ENCODE measurements at places on chromosomes 5 and 9.

DNA sequence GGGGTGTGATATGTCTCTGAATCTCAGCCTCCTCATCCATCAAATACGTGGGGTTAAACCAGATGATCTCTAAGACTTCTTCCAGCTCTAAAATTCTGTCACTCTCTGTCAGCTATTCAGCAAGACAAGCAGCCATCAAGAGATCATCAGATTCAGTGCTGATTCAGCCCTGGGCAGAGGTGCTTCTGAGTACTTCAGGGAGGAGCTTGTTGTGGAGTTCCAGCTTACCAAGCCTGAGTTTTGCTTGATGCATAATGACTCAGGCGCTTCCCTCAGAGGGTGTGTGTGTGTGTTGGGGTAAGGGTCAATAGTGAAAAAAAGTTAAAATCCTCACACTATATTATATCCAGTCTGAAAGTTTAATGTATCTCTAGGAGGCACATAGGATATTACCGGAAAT lies 29.6 kb upstream of the TAF1L start:
- no peak for DNase-seq

DNA sequence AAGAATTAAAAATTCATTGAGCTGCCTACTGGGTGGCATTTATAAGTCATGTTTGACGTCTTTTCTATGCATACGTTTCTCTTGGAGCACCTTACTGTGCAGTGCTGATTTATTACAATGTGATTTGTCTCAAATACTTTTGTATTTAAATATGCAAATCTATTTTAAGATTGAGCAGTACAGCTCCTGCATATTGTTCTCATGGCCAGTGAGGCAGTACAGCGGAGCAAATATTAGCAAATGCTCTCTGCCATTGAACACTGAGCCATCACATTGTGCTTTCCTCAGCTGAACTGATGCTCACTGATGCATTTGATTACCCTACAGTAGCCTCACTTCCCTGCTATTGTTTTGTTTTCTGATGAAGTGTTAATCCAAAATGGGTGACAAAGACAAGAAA lies 149.6 kb downstream of the HTR1A start:
- DNase-seq, result no peak

- DNase-seq, result no peak
These were observed 280.4 kb upstream of the PTGER4 start for GRCh38 chr5:40399349-40399748.

DNA sequence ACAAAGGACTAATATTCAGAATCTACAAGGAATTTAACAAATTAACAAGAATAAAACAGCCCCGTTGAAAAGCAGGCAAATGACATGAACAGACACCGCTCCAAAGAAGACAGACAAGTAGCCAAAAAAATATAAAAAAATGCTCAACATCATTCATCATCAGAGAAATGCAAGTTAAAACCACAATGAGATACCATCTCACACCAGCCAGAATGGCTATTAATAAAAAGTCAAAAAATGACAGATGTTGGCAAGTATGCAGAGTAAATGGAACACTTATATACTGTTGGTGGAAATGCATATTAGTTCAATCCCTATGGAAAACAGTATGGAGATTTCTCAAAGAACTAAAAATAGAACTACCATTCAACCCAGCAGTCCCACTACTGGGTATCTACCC lies 302.7 kb upstream of the RGMB start:
- DNase-seq, result no peak

DNA sequence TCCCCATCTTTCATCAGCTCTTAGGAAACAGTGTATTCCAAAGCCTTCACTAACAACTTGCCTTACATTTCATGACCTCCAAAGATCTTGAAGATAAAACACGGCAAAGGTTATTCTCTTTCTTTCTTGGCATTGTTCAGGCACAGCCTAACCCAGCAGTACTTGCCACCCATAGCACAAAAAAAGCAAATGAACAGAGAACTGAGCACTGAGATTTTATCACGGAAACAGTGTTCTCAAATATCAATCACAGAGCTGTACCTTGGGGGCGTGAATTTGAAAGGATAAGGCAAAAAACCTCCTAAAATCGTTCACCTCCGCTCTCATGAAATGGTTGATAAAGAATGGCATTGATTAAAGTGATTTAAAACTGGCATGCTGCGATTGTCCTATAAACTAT lies 16.9 kb upstream of the KCNV2 start:
- no peak for DNase-seq

- no peak for DNase-seq
These were observed 491.6 kb downstream of the SEMA5A start for GRCh38 chr5:9054322-9054721.

GRCh38 chr9:34675048-34675714 lies 12.7 kb upstream of the CCL27 start:
- DNase-seq, result peak; percentile 64

DNA sequence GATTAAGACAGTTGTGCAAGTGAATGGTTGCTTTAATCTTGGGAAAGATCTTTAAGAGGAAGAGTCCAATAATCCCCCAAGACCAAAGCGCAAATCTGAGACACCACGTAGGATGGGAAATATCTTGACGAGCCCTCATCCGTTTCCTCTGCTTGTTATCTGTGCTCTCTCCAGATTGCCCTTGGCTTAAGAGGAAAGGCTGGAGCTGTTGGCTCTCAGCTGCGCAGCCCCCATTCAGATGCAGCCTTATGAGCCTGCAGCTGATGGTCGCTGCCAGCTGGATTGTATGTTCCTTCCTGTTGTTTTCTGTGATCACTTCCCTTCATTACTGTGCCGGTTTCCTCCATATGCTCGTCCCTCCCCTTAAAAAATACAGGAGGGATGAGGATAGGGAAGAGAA lies 47.7 kb downstream of the PWWP2A start:
- DNase-seq, result no peak

GRCh38 chr5:150401376-150402228 lies 11.1 kb downstream of the CD74 start:
- no peak for DNase-seq

DNA sequence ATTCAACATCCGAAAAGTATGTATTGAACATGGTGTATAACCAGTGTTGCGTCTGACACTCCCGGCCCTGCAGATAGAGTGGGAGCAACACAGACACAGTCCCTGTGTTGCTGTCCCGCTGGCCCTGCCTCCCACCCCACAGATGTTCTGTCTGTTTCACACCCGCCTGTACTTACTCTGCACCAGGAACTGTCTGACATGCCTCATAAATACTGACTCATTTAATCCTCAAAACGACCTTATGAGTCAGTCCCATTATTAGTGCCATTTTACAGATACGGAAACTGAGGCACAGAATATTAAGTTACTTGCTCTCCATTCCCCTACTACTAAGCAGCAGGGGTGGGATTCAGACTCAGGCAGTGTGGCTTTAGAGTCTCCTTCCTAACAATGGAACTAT lies 109.8 kb upstream of the NFIL3 start:
- DNase-seq, result no peak

- DNase-seq, result peak; percentile 58
These were observed 1499.0 kb downstream of the EFNA5 start for GRCh38 chr5:106171708-106172107.

- DNase-seq, result no peak
These were observed 7.8 kb downstream of the ECSCR start for GRCh38 chr5:139454568-139455290.

GRCh38 chr9:72509053-72509452 lies 12.4 kb upstream of the TMC1 start:
- peak; percentile 29 for DNase-seq

DNA sequence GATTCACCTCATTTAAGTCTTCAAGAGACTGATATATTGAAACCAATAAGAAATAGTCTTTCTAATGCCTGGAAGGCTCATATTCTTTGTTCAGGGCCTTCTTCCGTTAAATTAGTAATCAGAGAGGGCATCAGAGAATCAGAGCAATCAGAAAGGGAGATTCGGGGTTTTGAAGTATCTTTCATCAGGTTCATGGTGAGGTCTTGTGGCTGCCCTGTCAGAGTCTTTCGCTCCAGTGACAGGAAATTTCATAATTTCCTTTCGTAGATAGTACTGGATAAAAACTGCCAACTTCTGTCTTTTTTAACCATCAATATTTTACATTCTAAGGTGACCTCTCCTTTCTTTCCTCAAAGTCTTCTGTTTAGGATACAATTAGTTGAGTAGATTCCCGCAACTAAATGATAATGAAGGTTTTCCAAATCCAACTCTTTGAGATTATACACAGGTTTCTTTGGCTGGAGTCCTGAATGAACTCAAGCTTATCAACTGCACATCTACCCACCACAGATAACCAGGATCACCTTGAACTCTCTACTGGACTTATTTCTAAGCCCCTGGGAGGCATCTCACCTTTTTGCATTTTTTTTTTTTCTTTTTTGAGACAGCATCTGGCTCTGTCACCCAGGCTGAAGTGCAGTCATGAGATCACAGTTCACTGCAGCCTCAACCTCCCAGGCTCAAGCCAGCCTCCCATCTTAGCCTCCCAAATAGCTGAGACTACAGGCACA lies 5.5 kb downstream of the IL31RA start:
- DNase-seq, result no peak

GRCh38 chr9:93962561-93963440 lies 7.6 kb upstream of the BARX1 start:
- DNase-seq, result peak; percentile 87

GRCh38 chr5:175677571-175677970 lies 19.7 kb downstream of the HRH2 start:
- no peak for DNase-seq

DNA sequence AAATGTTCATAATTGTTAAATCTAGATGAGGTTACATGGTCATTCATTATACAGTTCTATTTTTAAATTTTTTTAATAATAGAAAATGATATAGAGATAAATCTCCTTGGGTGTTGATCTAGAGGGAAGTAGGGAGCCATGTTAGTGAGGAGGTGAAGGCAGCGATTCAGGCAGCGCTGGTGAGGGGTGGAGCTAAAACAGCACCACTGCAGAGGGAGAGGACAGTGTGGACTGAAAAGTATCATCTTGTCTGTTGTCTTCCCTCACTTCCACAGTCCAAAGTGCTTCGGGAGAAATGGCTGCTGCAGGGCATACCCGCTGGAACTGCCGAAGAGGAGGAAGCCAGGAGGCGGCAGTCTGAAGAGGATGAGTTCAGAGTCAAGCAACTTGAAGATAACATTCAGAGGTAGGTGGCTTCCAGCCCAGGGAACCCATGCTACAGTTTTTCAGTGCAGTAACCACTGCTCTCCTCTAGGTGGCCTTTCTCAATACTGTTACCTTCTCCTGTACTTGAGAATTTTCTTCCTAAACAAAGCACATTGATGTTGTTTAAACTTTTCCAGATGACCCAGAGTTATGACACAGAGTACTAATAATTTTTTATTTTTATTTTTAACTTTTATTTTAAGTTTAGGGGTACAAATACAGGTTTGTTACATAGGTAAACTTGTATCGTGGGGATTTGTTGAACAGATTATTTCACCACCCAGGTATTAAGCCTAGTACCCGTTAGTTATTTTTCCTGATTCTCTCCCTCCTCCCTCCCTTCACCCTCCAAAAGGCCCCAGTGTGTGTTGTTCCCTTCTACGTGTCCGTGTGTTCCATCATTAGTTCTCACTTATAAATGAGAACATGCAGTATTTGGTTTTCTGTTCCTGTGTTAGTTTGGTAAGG lies 100.5 kb downstream of the PALM2AKAP2 start:
- peak; percentile 38 for DNase-seq

GRCh38 chr5:29379619-29380018 lies 1813.9 kb upstream of the CDH6 start:
- peak; percentile 2 for DNase-seq

GRCh38 chr5:59445741-59446140 lies 447.8 kb downstream of the PDE4D start:
- DNase-seq, result peak; percentile 46

- no peak for DNase-seq
These were observed 64.0 kb downstream of the WNK2 start for GRCh38 chr9:93247892-93248291.

GRCh38 chr5:153796527-153796926 lies 242.2 kb downstream of the FAM114A2 start:
- no peak for DNase-seq

GRCh38 chr5:5317976-5318375 lies 104.5 kb upstream of the ICE1 start:
- DNase-seq, result no peak

DNA sequence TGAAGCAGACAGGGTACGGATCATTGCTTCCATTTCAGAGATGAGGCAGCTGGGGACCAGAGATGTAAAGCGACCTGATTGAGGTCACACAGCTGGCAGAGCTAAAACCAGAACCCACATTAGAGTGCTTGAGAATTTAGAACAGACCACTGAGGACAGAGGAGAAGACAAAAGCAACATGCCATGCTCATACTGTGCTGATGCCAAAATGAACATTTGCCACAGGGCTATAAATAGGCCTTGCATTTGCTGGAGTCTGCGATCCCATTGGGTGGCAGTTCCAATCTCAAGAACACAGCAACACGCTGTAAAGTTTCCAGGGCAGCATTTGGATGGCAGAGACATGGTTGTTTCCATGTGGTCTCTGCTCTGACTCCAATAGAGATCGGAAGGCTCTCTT lies 222.4 kb upstream of the TBC1D2 start:
- DNase-seq, result no peak

Data from astrocyte of the hippocampus (primary cell).